CD4-positive, alpha-beta memory T cell (primary cell): ENCODE measurements at places on chromosomes 11 and 22.

DNA sequence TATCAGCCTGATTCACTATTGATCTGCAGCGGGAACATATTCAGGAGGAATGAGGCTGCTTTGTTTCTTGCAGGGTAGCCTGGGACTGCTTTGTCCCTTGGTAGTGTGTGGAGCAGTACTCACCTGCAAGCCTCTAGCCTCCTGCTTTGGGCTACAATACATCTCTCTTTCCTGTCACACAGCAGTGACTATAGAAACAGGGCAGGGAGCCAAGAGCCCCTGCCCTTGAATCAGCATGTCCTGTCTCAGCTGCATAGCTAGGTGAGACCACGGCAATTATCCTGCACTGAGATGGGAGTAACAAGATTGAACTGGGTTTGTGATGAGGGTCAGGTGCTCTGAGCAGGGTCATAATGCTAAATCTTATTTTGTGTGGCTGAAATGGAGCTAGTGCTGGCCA is 191.9 kb downstream of the NELL1 start:
- no peak for DNase-seq

DNA sequence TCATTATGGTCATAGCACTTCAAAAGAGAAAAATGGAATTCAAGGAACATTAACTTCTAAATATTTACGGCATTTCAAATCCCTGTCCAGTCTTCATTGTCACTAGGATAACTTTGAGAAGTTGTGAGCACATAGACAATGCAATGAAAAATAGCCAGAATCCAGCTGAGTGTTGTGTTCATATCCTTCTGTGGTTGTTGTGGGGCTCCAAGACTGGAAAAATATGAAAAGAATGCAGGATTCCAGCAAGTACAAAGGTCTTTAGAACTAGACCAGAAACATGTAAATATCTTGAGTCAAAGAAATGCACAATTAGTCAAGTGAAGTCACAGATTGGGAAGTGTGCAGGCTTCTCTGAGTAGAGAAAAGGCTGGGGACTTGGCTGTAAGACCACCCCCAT is 68.7 kb downstream of the WT1 start:
- DNase-seq: no peak

- DNase-seq: no peak
These were observed 12.3 kb downstream of the MB start for GRCh38 chr22:35604621-35605368.

DNA sequence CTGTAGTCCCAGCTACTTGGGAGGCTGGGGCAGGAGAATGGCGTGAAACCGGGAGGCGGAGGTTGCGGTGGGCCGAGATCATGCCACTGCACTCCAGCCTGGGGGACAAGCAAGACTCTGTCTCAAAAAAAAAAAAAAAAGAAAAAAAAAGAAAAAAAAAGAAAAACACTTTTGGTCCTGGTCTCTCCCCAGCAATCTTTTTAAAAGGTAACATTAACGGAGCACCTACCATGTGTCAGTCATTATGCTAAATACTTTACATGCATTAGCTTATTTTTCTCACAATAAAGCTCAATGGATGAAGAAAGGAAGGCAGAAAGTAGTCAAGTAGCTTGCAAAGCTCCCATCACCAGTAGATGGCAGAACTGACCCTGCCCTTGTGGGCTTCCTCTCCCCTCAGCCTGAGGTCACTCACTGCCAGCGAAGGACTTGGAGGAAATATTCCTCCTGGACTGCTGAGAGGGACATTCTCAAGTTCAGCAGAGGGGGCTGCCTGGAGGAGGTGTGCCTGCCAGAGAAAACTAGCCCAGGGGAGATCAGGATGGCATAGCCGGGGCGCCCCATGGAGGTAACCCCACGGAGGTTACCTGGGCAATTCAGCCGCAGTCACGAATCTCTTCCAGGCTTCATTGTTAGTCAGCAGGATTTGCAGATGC is 15.5 kb downstream of the APOL3 start:
- no peak for DNase-seq

DNA sequence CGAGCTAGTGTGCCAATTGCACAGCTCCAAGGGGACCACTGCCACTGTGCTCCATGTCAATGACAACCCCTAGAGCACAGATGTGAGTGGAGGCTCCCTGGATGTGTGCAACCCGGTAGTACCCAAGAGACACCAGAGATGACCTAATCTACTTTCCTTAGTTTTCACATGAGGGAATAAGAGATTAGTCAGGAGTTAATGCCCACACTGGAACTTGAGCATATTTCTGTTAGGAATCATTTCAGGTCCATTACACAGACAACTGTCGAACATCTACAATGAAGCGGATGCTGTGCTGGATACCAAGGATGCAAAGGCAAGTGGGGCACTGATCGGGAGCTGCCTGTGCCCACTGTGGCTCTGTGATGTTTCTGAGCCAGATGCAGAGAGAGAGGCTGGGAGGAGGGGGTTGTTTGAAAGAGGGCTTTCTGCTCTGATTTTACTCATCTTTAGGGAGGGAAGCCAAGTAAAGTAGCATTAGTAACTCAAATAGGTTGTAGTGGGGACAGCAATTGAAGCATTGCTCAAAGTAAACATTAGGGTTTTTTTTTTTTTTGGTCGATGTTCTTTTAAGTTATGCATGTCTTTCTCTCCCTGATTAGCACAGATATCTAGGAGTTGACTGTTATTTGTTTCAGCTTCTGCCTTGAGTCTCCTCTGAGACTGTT is 82.5 kb upstream of the SORL1-AS1 start:
- no peak for DNase-seq

GRCh38 chr22:36550701-36551495 is 21.9 kb upstream of the EIF3D start:
- DNase-seq: no peak

- DNase-seq: no peak
These were observed 1.5 kb downstream of the OR51B4 start for GRCh38 chr11:5300251-5300650.

- DNase-seq: no peak
These were observed 17.1 kb upstream of the BDNF start for GRCh38 chr11:27717377-27717776.

DNA sequence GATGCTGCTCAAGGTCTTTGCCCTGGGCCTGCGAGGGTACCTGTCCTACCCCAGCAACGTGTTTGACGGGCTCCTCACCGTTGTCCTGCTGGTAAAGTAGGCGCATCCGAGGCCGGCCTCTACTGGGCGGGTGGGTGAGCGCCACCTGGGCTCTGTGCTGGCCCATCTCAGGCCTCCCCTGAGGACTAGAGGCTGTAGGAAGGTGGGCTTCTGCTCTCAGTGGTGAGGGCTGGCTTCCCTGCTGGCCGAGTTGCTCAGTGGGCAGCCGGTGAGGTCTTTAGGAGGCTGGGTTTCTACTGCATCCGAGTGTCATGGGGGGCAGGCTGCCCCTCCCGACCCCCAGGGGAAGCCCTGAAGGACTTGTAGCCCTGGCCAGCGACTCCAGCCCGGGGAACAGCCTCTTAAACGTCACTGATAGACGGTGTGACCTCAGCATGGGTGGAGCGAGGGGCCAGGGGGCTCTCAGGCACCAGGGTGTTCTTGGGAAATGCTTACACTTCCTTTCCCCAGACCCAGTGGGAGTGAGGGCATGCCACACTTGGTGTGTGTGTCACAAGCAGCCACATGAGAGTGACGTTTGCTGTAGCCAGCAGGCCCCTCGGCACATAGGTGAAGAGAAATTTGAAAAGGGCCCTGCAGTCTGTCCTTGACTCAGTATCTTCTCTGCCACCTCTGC is 30.3 kb downstream of the TPCN2 start:
- no peak for DNase-seq

GRCh38 chr11:41301023-41301422 is 158.4 kb downstream of the LRRC4C start:
- no peak for DNase-seq

DNA sequence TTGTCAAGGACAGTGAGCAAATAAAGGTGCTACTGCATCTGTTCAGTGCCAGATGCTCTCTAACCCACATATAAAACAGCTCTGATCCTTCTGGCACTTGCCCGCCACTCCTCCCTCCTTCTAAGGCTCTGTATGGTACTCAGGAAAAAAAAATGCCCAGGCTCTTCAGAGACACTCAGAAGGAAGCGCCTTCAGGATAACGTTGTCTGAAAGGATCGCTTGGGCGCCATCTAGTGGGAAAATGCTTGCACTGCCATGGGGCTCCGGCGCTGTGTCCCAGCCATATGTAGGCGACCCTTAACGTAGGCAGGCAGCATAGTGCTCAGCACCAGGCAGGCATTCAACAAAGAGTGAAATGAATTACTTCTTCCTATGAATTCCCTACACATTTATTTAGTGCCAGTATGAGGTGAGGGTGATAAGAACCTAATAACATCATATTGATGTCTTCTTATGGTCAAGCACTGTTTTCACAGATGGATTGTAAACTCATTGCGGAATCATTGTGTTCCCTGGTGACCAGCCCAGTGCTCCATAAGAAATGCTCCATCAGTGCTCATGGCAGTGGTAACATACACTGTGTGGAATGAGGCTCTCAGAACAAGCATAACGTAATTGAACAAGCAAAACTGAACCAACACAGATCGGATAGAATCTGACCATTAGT is 39.6 kb downstream of the PAMR1 start:
- peak; percentile 37 for DNase-seq

GRCh38 chr22:38110863-38111852 is 674 bp upstream of the BAIAP2L2 start:
- no peak for DNase-seq

- no peak for DNase-seq
These were observed 68.0 kb downstream of the RNF169 start for GRCh38 chr11:74816664-74817063.

DNA sequence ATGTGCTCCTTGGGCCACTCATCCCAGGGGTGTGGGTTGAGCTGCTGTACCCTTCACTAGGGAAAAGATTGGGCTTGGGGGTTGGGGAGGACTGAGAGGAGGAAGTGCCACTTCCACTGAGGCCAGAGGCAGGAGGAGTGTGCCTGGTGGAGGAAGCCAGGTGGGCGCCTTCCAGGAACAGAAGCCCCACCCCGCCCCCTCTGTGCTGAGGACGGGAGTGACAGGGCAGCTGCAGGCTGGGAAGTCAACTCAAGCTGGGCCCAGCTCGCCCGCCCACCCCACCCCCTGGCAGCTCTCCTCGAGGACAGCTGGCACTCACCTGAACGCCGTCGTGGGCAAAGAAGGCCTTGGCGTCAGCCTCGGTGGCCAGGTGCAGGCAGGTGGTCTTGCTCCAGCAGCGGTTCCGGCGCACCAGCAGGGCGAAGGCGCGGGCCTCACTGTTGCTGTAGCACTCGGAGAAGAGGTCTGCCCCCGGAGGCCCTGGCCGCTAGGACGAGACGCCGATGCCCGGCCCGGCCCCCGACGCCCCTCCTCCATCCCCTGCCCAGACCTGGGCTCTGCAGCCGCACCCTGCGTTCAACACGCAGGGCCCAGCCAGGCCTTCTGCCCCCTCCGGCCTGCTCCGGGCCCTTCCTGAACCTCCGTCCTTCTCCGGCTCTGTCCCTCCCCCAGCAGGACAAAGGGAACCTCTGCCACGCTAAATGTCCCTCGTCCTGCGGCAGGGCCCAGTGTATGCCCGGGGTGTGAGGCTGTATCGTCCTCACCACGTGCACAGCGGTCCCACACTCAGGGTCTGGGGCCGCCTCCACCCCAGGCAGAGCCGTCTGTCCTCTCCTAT is 13.4 kb downstream of the TSSC4 start:
- DNase-seq: no peak

DNA sequence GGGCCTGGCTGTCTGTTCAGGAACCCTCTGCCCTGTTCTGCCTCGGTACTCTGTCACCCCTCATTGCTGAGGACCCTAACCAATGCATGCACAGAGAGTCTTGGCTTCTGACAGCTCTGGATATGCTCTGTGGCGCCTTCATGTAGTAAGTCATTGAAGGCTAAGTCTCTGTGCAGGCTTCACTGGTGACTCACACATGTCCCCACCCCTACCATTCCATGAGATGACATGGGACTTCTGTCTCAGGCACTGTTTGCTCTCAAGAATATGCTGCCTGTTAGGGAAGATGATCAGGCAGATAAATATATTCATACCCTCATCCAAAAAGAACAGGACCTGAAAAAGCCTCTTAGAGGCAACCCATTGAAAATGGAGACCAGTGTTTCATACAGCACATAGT is 43.6 kb upstream of the HORMAD2 start:
- DNase-seq: no peak

DNA sequence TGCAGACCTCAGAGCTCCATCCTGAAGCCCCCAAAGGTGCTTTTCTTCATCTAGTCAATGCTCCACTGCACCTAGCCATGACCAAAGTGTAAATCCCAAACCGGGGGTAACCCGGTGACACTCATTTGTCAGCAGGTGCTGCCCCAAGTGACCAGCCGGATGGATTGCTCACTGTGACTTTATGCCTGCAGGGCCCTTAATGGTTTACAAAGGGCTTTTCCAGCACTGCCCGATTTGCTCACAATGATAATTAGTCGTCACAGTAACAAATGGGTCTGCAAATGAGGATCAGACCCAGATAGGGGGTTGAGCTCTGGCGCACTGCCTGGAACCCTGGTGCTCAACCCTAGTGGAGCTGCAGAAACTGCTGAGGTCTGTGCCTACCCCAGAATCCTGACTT is 45.7 kb upstream of the CD5 start:
- DNase-seq: no peak

DNA sequence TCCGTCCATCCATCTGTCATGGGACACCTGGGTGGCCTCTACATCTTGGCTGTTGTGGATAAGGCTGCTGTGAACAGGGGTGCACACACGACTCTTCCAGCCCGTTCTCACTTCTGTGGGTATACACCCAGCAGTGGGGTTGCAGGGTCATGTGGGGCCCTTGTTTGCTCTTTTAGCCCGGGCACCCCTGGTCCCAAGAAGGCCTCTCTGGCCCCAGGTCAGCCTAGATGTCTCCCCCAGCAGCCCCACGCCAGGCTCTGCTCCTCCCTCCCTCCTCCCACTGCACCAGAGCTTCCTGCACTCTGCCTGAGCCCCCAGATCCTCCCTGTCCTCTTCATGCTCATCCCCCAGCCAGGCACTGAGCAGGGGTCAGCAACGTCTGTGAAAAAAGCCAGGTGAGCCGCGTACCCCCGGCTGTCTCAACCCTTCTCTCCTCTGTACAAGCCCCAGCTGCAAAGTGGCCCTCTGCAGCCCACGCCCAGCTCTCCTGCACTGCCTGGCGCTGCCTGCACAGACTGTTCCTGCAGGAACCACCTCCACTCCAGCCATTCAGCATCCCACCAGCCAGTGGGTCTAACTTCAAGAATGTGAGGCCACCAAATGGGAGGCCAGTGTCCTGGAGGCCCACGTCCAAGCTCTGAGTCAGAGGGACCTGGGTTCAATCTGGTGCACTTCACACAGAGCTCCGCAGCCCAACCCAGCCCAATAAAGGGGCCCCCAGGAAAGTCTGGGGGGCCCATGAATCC is 1508.9 kb downstream of the BRD1 start:
- no peak for DNase-seq

GRCh38 chr11:12392672-12393071 is 15.3 kb downstream of the PARVA start:
- DNase-seq: no peak
